ENCODE measurements at places on chromosomes 13 and 19.

GRCh38 chr19:30375553-30376031 is 3.4 kb downstream of the ZNF536 start:
- DNase-seq = no peak

DNA sequence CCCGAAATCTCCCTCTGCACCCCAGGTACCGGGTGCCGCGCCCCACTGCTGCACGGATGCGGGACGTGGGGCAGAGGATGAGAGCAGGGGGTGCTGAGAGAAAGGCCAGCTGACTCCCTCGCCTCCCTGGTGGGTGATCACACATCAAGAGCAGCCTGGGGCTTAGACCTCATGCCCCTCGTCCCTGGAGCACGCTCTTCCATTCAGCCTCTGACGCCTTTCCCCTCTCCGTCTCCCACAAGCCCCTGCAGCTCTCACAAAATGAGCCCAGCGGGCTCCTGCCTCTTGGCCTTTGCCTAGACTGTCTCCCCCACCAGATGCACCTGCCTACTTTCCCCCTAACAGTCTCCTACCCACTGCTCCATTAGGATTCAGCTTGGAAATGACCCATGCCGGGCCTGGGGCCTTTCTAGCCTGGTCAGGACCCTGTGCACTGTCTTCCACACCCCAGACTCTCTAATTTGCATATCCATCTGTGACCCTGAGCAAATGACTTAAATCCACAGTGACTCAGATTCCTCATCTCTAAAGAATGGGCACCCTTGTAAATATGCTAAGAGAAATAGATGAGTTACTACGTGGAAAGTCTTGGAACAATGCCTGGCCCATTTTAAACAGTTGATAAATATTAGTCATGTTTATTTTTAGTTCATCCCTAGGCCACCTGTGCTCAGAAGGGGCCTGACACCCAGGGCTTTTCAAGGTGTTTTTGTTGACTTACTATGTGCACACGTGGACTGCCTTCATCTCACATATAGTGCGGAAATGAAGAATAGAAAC is 582 bp upstream of the PTPRH start:
- DNase-seq = no peak

DNA sequence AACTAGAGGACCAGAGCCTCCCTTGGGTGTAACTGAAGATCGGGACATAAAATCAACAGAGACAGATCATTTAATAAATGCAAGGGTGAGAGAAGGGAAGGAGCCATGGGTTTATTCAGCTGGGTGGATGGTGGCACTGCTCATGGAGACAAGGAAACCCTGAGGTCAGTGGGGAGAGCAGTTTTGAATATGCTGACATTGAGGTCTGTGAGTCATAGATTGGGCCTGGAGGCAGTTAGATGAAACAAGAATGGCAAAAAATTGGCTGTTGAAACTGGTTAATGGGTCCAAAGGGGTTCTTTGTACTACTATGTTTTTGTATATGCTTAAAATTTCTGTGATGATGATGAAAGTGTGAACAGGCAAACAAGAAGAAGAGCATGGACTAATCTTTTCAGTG is 5.1 kb upstream of the GTF3A start:
- no peak for DNase-seq

DNA sequence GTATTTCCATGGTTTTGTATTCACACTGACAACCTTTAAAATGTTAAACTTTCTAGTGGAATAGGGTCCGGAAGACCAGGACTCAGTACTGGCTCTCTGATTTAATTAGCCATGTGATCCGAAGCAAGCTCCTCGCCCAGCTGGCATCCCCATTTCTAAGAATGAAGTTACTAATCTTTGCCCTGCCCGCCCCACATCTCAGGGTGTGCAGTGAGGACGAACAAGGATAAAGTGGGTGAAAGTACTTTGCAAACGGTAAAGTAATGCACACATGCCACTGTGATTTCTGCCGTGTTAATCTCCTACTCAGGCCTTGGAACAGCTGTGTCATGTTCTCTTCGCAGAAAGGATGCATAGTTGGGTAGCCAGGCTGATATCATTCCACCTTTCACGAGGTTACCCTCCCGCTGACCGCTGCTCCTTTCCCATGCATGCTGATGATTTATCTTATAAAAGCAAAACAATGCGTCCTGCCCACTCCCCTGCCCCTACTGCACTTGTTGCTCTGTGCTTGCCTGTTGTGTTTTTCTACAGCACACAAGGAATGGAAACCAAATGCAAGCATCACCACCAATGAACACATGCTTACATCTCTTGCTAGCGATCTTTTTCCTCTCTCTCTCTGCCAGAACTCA is 539.0 kb downstream of the EFNB2 start:
- no peak for DNase-seq

- DNase-seq = no peak
Measured at GRCh38 chr13:29939158-29939557, 88.7 kb upstream of the UBL3 start.

DNA sequence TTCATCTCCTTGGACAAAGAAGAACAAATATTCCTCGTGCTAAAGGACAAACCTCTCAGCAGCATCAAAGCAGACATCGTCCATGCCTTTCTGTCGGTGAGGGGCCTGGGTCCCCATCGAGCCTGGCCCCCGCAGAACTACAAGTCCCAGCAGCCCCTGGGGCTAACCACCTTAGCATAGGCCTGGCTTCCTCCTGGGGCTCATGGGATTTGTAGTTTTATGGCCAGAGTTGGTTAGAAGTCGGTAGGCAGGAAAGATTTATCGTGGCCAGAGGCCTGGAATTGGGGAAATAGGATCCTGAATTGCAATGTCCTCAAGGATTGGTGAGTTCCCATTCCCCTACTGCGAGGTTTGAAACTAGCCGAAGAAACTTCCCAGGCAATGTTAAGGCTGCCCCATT is 19.6 kb downstream of the TMEM150B start:
- DNase-seq = peak; percentile 79

- no peak for DNase-seq
Measured at GRCh38 chr13:108346376-108346775, 76.9 kb downstream of the TNFSF13B start.

GRCh38 chr13:52846567-52847321 is 1.7 kb downstream of the PCDH8 start:
- DNase-seq = no peak

DNA sequence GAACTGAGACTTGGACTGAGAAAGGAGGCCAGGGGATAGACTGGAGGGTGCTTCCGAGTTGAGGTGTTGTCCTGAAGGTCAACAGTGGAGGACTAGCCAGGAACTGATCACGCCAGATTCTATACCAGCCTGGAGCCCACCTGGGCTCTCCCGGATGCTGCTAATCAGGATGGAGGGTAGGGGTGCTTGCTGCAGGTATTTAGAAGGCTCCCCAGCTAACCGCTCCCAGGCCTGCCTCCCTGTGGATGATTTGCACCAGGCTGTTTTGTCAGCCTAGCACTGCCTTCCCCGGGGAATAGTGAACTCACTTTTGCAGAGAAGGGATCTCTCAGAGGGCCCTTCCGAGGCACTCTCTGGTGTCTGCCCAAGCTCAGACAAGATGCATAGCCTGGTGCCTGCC is 60.5 kb upstream of the KCTD15 start:
- DNase-seq = no peak

GRCh38 chr13:25372284-25373081 is 709 bp downstream of the ATP8A2 start:
- DNase-seq = no peak

- DNase-seq = no peak
Measured at GRCh38 chr19:18501351-18501750, 20.5 kb downstream of the ELL start.

GRCh38 chr19:49807058-49807903 is 5.8 kb downstream of the FUZ start:
- no peak for DNase-seq

GRCh38 chr19:18156841-18157464 is 4.0 kb downstream of the PIK3R2 start:
- peak; percentile 89 for DNase-seq

DNA sequence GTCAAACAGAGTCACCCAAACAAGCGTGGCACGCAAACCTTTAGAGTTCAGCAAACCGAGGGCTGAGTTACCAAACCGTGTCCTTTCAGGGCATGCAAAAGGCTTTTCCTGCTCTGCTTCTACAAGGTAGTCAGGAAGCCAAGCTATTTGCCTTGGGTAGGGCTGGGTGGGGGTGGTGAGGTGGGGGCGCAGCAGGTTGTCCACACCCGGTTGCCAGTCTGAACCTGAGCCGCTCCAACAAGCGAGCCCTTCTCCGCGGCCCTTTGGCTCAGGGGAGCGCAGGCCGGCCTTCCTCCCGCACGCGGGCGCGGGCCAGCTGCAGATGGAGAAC is 347 bp upstream of the CLDN10 start:
- no peak for DNase-seq

DNA sequence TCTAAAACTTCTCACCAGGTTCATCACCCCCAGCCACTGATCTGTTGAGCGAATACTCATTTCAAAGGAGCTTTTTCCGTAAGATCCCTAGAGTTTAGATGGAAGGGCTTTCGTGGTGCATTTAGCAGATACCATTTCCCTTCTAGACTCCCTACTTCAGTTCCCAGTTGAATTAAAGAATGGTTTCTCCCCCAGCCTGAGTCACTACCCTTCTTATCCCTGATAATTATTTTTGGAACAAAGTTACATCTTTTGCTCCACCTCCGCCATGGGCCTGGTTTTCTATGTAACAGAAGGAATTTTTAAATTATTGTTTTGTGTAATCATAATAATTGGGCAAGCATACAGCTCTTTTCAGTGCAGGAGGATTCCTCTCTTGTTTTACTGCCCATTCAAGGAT is 22.0 kb downstream of the USPL1 start:
- DNase-seq = no peak

GRCh38 chr13:30354493-30355383 is 47.4 kb upstream of the KATNAL1 start:
- no peak for DNase-seq

DNA sequence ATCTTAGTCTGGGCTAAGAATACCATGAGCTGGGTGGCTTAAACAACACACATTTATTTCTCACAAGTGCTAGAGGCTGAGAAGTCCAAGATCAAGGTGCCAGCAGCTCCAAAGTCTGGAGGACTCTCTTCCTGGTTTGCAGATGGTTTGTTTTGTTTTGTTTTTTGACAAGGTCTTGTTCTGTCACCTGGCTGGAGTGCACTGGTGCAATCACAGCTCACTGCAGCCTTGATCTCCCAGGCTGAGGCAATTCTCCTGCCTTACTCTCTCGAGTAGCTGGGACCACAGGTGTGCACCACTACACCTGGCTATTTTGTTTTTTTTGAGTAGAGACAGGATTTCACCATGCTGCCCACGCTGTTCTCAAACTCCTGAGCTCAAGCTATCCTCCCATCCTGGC is 15.5 kb downstream of the APLP1 start:
- DNase-seq = no peak

- no peak for DNase-seq
Measured at GRCh38 chr19:12670159-12670928, 3.7 kb downstream of the WDR83 start.

GRCh38 chr13:73835138-73835721 is 299.0 kb downstream of the KLF12 start:
- DNase-seq = no peak

DNA sequence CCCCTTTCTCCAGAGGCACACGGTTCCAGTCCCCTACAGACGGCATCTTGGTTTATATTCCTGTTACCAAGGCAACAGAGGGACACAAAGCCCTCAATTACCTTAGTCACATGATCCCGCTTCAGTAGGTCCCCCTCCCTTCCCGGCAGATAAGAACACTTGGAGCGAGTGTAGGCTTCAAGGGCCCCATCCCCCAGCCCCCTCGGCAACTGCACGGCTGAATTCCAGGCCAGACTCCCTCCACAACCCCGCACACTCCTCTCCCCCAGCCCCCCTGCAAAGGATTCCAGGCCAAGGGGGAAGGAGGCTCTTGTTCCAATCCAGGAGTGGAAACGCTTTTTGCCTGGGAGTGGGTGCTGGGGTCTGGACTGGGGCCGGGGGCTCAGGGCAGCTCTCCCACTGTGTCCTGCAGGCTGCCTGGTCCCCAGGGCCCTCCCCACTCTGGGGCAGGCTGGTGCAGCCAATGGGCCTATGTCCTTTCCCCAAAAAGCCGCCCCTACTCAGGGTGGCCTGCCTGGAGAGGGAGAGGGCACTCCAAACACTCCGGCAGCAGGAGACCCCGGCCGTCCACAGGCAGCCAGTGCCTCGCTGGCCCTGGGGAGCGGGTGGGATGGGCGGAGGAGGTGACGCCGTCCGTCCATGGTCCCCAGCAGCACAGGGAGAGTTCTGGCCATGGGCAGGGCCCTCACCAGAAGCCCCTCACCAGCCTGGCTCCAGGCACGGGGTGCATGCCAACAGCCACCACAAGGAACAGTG is 62.6 kb downstream of the MLLT1 start:
- DNase-seq = peak; percentile 13

DNA sequence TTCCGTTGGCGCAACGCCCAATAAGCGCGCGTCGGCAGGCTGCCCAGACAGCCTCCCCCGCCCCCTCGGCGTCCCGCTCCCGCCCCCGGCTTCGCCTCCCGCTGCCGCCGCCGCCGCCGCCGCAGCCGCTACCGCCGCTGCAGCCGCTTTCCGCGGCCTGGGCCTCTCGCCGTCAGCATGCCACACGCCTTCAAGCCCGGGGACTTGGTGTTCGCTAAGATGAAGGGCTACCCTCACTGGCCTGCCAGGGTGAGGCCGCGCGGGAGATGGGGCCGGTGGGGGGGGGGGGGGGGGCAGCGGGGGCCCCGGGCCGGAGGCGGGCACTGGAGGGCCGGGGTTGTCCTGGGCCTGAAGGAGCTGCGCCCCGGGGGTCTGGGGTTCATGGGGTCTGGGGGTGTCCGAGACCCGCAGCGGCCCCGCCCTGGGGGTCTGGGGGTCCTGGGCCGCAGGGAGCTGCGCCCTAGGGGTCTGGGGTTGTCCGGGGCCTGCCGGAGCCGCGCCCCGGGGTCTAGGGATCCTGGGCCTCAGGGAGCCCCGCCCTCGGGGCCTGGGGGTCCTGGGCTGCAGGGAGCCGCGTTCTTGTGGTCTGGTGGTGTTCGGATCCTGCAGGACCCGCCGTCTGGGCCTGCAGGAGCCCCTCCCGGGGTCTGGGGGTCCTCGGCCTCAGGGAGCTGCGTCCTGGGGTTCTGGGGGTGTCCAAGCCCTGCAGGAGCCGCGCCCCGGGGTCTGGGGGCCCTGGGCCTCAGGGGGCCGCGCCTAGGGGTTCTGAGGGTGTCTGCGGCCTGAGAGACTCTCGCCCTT is at the start of gene HDGFL2:
TSS of gene HDGFL2 (plus strand) at position 124 of the 801 bp plus-strand sequence. CDS start at position 178, 54 bp downstream.
- DNase-seq = no peak

DNA sequence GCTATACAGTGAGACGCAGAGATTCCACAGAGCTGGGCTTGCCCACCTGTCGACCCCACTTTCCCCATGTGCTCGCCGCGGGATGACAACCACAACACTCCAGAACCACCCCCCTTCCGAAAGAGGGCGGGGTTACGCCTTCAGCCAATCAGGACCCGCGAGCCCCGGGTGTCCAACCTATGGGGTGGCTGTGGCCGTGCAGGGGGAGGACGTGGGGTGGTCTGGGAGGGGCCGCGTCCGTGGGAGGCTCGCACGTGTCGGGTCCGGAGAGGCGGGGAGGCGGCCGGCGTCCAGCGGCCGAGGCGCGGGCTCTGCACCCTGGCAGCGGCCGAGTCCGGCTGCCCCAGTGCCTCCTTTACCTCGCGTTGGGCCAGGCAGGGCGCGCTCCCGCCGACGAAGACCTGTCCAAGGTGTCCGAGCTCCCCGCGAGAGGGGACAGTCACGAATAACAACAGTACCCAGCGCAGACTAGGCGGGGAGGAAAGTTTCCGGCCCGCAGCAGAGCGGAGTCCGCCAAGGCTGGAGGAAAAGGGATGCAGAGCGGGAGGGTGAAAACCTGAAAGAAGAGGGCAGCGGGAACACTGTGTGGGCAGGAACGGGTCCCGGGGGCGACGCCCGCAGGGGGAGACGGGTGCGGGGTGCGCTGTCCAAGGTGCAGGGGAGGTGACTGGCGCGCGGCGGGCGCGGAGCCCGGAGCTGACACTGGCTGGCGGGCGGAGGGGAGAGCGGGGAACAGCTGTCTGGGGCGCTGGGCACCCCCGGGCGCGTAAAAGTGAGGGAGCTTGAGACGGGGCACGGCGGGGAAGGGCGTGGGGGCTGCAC is 911 bp downstream of the ENOX1 start:
- peak; percentile 23 for DNase-seq
